CD4-positive, alpha-beta T cell treated with Interleukin-15 for 4 hours (primary cell): ENCODE measurements at places on chromosomes 7 and 10.

DNA sequence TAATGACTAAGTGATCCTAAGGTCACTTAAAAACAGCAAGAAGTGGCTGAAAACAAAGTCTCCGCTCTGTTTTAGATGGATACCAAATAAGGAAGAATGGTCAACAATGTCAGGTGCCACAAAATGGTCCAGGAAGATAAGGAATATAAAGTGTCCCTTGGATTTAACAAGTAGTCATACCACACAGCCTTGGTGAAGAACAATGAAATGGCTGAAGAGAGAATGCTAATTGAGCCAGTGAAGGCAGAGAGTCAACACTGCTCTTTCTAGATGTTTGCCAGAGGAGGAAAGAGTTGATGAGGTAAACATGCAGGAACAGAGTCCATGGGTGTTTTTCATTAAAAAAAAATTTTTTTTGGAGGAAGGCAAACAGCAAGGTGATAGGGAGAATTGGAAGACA is 2.1 kb upstream of the CASD1 start:
- DNase-seq = no peak

DNA sequence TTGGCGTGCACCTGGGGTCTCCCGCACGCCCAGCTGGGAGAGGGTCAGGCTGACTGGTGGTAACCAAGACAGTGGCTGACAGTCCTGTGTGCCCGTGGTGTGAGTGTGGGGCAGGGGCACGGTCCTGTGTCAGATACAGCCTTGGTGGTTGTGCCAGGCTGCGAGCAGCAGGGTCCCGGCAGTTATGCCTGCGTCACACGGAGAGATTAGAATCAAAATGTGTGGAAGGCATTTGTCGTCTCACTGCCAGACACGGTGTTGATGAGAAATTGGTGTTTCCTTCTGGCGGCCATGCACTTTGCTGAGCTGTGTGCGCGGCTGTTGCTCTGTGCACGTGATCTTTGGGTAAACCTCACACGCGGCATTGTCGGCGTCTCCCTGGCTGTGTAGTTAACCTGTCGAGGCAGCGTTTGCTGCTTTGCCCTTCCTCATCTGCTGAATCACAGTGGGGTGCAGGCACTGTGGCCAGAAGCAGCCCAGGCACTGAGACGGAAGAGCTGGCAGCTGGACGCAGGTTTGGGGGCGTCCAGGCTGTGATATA is 87.7 kb downstream of the NKX6-2 start:
- no peak for DNase-seq

DNA sequence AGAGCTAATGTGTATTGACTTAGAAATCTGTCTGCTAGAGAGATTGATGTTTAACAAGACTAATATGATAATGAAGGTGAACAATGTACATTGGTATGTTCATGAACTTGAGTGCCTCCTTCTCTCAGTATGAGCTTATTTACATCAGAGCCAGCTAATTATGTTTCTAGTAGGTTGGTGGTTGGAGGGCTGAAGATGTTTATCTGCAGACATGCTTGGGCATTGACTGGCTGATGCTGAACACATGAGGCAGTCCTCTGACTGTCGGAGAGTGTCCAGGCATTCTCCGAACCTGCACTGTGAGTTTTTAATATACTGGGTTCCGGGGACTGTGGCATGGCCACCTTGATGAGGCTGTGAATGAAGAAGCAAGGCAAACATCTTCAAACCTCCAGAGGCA is 47.5 kb downstream of the BMPER start:
- DNase-seq = no peak

- DNase-seq = no peak
Observed at GRCh38 chr10:76354212-76354738, 922.9 kb downstream of the LRMDA start.

- no peak for DNase-seq
Observed at GRCh38 chr10:50600286-50600685, 23.5 kb downstream of the SGMS1 start.

DNA sequence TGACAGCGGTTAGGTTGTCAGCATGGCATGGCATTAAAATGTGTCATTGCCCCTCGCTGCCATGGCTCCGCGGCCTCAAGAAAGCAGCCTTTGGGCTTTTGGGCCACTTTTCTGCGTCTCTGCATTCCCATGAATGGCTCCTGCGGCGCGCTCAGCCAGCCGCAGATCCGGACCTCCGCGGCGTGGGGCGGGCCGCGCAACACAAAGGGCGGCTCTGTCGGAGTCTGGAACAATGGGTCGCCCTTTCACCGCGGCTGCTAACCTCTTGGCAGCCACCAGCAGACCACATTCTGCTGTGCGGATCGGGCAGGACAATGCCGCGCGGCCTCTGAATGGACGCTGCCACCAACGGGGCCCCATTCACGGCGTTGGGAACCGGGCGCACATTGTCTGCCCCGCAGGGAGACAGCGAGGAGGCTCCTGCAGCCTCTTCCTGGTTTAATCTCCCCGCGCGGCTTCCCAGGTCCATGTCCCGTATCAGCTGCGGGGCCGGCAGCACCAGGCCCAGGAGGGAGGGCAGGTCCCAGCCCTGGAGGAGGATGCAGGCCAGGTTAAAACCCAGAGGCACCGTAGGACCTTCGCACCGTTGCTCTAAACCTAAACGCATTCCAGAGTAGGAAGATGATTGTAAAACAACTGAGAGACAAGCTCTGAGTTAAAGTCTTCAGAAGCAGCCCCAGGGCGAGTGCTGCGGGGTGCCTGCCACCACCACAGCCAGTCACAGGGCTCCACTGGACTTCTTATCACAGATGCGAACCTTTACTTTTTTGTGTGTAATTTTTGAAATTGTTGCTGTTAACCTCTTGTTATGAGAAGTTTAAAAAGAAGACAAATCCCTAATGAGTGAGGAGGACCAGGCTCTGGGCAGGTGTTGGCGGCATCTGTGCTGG is 71.6 kb downstream of the NKX6-2 start:
- no peak for DNase-seq

GRCh38 chr10:99740933-99741559 is 9.0 kb downstream of the CUTC start:
- no peak for DNase-seq

DNA sequence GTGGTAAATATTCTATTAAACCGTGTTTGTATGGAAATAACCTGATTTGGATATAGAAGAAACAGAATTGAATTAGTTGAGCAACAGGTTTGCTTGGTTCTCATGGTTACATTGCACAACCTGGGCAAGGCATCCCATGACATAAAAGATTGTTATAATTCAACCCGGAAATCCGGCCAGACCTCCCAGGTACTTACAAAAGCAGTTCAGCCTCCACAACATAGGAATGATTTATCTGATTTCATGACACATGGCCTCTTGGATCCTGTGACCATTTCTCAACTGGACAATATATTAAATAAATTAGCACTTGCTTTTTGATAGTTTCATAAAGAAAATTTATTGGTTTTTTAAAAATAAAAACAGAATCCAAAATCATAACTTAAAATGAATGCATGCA is 55.1 kb upstream of the PTPN12 start:
- DNase-seq = no peak

GRCh38 chr7:73908123-73908611 is 47.2 kb downstream of the TMEM270 start:
- DNase-seq = no peak

GRCh38 chr7:39333701-39334100 is 232.5 kb upstream of the YAE1 start:
- DNase-seq = no peak
